ENCODE measurements at places on chromosomes 11 and 22.

- DNase-seq, result no peak
Measured at GRCh38 chr22:44869196-44869595, 116.8 kb downstream of the ARHGAP8 start.

DNA sequence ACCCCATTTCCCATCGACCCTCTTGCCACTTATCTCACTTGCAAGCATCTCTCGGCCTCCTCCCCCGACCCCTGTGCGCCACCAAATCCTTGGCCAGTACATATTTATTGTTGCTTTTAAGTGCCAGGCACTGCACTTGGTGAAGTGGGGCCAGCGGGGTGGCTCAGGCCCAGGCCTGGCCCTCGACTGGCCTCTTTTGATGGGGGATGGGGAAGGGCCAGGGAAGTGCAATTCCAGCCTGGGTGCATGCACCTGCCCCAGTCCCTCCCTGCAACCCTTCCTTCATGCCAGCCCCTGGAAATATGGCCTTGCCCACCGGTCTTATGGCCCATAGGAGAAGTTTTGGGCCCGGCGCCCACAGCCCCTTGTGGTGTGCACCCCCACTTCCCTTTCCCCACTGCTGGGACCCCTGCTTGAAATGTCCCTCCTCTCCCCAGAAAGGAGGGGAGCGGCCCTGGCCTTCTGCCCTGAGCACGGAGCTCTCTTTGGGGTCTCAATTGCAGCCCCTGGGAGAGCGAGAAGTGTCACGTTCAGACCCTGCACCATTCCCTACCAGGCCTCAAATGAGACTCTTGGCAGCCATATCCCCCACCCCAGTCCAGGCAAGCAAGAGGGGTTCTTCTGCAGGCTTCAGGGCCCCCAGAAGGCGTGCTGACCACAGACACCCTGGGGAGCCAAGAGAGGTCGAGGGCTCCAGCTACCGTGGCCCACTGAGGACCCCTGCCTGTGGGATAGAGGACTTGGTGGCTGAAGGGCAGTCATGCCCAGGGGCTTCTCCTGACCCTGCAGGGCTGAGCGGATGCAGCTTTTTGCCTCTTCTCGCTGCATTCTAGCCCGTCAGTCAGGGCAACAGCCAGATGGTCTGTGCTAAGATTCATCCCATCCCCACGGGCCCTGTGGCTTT lies 961 bp downstream of the SUSD2 start:
- DNase-seq, result no peak

- DNase-seq, result no peak
Measured at GRCh38 chr11:121494355-121495099, 41.8 kb upstream of the SORL1-AS1 start.

DNA sequence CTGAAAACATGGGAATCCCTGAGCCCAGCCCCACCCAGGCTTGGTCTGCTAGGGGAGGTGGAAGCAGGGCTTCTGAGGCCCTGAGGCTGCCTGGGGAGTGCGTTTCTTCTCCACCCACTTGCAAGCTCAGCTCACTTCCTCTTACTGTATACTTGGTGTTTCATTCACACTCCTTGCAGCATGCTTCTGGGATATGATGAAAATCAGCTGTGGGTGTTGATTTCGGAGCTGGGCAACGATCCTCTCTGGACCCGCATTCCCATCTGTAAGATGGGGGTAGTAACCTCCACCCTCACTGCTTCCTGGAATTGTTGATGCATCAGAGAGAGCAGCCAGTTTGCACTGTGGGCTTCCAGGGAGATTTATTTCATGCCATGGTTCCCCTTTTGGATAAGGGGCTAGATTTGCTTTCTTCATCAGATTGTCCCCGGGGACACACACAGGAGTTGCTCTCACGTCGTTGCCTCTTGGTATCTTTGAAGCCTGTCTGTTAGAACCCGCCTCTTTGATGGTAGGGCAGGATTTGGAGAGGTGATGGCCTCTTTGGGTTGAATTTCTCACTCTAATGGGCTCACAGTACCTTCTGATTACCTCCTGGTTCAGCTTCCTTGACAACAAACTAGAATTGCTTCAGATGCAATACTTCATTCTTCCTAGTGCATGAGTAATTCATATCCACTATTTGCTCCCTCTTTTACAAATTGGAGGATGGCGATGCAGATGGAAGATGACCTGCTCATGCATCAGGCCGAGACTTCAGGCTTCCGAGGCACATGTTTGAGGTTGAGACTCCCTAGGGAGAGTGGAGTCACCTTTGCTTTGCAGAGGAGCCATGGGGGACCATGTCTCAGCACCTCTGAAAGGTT lies 40.4 kb downstream of the BCR start:
- no peak for DNase-seq

DNA sequence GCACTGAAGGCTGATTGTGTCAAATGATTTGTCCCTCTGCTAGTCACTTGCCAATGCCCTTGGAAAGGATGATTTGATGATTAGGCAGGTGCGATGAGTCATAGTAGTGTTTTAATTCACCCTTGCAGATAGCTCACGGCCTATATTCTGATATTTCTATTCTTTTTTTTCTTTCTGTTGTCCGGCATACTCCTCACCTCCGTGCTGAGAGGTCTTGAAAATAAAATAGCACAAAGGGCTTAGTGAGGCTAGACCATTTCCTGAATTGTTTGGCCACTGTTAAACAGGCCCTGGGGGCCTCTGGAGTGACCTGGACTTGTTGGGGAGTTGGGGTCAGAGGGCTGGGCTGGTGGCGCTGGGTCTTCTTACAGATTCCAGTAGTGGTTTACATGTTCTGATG lies 99.8 kb downstream of the ZBTB16 start:
- peak; percentile 5 for DNase-seq

DNA sequence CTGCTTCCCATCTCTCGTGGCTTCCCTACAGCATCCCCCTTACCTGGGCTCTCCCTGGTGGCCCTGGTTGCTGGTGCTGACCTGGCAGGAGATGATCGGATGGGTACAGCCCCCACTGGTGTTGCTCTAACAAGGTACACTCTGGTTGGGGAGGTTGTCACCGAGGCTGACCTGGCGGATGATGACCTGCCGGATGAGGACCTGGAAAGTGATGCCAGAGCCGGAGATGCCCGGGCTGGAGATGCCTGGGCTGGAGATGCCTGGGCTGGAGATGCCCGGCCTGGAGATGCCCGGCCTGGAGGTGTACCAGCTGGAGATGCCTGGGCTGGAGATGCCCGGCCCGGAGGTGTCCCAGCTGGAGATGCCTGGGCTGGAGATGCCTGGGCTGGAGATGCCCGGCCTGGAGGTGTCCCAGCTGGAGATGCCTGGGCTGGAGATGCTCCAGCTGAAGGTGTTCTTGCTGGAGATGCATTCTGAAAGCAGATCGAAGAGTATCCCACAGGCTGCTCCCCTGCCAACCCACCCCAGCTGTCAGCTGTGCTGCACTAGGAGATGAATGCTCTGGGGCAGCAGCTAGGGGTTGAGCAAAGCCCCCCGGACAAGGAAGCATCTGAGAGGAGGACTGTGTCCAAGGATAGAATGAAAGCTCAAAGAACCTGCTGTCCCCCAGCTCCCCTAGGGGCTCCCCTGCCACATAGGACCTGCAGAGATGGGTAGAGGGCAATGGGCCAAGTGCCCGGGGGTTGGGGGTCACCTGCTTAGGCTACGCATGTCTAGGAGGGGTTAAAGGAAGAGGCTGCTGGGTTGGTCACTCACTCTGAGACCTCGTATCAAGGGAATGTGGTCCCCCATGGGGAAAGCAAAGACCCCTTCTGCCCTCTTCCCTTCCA lies 10.6 kb downstream of the TMPRSS13 start:
- DNase-seq, result no peak

DNA sequence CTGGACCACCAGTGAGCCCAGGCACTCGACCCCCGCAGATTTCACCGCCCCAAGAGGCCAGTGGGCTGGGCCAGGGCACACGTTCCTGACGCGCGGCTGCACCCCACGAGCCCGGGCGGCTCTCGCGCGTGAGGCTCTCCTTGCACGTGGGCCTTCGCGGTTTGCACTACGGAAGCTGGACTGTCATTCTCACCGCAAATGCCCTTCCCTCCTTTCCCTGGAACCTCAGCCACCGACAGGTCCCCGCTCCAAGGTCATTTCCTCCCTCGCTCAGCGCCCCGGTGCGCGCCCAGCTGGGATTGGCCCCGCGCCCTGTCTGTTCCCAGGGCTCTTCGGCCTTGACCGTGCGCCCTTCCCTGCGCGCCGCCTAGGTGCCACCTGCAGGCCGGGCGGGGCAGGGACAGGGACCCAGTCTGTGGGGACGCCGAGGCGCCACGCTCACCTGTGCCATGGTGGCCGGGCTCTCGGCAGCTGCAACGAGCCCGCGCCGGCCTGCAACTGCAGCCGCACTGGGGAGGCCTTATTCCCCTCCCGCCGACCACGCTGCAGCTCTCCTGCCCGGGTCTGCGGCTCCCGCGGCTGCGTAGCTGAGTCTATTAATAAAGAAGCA lies 2.1 kb upstream of the CPT1A start:
- peak; percentile 89 for DNase-seq

GRCh38 chr22:40024201-40025061 lies 29.7 kb downstream of the FAM83F start:
- peak; percentile 60 for DNase-seq

DNA sequence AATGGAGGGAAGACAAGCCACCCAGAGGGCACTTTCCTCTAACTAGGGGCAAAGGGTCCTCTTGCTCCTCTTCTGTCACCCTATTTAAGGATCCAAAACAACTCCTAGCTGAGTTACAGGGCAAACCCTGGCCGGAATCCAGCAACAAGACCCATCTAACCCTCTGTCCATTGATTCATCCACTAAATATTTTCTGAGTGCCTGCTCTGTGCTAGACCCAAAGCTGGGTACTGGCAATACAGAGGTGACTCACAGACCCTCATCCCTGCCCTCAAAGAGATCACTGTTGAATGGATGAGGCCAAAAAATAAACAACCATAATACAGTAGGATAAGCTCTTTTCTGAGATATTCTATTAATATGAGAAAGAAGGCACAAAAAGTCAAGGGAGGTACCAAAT lies 4.3 kb upstream of the GALNT18 start:
- DNase-seq, result no peak

DNA sequence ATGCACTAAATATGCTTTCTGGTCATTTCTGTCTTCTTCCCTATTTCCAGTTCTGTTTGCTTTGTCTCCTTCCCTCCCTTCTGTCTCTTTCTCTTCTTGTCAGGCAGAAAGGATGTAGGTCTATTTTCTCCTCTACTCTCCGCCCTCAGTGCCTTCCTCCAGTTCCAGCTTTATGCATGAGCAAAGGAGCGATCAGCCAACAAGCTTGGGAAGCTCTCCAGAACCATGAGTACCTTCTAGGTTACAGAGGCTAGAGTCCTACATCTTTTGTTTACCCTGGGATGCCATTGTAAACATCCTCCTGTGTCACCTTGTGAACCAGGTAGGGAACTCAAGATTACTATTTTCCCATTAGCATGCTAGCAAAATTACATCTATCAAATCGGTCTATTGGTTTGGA lies 7.9 kb upstream of the SPON1 start:
- no peak for DNase-seq

DNA sequence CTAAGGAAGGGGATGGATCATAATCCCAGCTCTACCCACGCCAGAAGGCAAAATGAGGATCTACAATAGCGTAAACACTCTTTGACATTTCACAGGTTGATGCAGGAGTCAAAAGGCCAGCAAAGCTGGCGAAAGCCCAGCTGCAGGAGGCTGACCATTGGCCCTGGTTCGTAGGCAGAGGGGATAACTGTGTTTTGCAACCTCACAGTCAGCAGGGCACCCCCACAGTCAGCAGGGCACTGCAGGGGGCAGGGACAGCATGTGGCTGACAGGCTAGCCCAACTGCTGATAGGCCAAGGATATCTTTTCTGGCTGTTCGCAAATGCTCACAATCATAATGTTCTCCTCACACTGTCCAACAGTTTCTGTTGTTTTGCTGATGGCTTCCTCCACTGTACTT lies 372.7 kb downstream of the BUD13 start:
- peak; percentile 37 for DNase-seq

- DNase-seq, result no peak
Measured at GRCh38 chr11:3685923-3686322, 14.7 kb upstream of the CHRNA10 start.

DNA sequence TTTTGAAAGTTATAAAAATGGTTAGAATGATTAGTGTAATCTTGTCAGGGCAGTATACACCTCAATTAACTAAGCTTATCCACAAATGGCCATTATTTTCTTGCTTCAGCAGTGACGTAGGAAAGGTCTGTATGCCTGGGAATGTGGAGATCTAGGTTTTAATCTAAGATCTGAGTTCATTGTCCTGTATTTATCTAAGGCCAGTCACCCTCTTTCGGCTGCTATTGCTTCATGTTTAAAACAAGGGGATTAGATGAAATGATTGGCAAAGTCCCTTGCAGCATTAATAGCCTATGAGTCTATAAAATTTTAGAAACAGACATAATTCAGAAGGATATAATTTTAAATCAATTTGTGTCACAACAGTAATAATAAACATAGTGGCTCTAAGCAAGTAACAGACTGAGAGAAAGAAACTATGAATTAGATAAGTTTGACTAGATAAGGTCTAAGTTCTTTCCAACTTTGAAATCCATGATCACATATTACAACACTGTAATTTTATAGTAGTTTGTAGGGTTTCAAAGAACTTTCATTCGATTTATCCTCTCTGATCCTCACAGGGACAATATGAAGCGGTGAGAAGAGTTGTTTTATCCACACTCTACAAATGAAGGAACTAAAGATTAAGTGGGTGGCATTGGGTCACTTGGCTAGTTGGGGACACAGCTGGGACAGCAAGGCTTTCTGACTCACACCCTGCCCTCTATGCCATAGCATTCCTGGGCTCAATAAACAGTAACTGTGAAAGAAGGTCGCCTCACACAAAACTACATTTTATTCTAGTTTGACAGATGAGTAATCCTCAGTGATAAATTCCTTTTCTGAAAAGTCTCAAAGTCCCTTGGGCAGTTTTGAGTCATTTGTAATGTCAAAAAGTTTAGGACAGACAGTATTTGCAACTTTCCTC lies 60.6 kb upstream of the RDX start:
- DNase-seq, result no peak

DNA sequence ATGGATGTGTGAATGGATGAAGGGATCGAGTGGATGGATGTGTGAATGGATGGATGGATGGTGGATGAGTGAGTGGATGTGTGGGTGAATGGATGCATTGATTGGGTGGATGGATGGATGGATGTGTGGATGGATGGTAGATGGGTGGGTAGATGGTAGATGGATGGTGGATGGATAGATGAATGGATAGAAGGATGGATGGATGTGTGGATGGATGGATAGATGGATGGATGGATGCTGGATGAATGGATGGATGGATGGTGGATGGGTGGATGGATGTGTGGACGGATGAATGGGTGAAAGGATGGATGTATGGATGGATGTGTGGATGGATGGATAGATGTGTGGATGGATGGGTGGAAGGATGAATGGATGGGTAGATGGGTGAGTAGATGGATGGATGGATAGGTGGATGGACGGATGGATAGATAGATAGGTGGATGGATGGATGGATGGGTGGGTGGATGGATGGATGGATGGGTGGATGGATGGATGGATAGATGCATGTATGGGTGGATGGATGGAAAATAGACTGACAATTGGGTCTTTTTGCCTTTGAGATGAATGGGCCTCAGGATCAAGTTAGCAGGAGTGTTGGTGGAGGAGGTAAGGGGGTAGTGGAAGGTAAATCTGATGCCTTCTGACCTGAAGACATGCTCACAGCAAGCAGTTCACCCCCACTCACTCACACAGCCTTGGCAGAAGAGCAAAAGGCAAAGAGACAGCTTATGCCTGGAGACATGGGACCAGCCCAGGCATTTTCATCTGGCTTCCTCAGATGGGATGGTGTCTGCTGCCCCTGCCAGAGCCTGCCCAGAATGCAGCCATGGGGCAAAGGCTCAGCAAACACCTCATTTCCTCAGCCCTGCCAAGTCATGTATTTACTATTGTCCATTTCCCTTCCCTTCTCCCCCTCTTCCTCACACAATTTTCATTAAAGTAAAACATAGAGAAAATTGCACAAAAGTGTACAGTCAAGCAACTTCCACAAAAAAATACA lies 8.0 kb upstream of the FADD start:
- DNase-seq, result no peak

All from NCI-H146 (cell line).